ENCODE measurements at places on chromosomes 2 and 18. TPM values are rescaled to one million over a fixed set of nuclear protein-coding genes. Genes with fewer than 3 reads are reported as not detected.

DNA sequence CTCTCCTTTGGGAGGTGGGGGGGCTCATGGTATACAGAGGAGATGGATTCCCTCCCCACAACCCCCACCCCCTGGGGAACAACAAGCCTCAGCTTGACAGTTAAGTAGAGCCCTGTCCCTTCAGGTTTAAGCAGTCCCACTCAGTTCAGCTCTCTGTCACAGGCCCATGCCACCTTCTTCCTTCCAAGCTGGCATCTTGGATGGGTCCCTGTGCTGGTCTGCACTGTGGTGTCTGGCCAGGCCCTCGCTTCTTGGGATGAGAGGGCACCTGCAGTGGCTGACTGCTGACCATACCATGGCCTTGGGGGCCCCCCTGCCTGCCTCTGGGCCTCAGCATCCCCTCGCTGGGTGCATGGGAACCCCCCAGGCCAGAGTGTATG lies 20.4 kb upstream of the GPR17 start:
- H3K27me3 ChIP-seq: peaks cover 5% of the 10 kb centered on the region
- H3K27ac ChIP-seq: no peak overlapping the region
- H3K4me3 ChIP-seq: no peak overlapping the region
- no peaks in the 10 kb centered on the region for H3K36me3 ChIP-seq

- H3K36me3 ChIP-seq: no peaks in the 10 kb centered on the region
- H3K4me1 ChIP-seq: no peaks in the 10 kb centered on the region
- H3K27ac ChIP-seq: peak overlapping the region; percentile 76
Observed at GRCh38 chr2:197286805-197287595, 23.6 kb downstream of the ANKRD44 start.

The MYL1 gene
- total RNA-seq: not detected

The LIMS3 gene
- 7.2 TPM for total RNA-seq

The ORC2 gene
- total RNA-seq: 17.4 TPM

DNA sequence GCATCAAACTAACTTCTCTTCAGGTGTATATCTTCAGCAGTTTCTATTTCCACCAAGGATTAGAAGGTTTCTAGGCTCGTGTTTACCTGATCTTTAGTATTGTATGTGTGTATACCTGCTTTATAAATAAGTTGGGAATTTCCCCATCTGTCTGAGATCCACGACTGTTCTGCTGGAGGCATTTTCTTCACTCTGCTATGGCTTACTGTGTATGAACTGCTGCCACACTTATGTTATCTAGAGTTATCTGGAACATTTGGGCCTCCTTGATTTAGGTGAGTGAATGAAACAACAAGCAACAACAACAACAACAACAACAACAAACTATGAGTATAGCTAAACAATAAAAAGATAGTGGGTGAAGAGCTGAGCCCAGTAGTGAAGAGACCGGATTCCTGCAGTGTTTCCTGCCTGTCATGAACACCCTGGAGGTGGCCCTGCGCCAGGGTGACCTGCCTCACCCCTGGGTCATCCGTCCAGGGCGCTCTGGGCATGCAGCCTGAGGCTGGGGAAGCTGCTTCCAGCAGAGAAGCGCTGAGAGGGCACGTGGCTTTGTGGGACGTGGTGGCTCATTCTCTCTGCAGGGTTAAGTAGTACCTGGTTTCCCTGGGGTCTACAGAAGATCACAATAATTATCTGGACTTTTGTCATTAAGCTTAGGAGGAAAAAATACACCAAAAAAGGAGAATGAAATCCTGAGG lies 56.1 kb upstream of the GATA6 start:
- H3K36me3 ChIP-seq: no peaks in the 10 kb centered on the region
- H3K27me3 ChIP-seq: no peaks in the 10 kb centered on the region
- no peak overlapping the region for H3K4me3 ChIP-seq
- DNase-seq: no peak

DNA sequence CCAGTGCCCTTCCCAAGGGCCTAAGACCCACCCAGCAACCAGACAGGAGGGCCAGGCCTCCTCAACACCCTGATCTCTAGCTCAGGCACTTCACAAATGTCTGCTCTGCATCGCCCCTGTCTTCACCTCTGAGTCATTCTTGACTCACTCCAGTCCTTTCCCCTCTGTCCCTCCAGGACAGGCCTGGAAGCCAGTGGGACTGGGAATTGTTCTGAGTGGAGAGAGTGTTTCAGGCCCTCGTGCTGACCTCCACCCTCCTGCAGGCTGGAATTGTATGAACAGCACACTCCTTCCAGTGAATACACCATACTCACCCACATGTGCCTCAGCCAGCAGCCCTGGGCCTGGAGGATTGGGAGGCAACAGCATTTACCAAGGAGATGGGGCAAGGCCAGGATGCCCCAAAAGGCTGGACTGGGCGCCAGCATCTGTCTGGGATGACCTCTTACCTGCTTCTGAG lies 304.2 kb downstream of the CYP26B1 start:
- no peaks in the 10 kb centered on the region for H3K27me3 ChIP-seq
- H3K36me3 ChIP-seq: no peaks in the 10 kb centered on the region
- no peak overlapping the region for H3K27ac ChIP-seq
- DNase-seq: no peak
- no peaks in the 10 kb centered on the region for H3K4me1 ChIP-seq
- no peak overlapping the region for H3K4me3 ChIP-seq

The CFAP221 gene
- total RNA-seq: not detected

The PLCD4 gene
- 10.9 TPM for total RNA-seq

The NT5DC4 gene
- total RNA-seq: not detected

DNA sequence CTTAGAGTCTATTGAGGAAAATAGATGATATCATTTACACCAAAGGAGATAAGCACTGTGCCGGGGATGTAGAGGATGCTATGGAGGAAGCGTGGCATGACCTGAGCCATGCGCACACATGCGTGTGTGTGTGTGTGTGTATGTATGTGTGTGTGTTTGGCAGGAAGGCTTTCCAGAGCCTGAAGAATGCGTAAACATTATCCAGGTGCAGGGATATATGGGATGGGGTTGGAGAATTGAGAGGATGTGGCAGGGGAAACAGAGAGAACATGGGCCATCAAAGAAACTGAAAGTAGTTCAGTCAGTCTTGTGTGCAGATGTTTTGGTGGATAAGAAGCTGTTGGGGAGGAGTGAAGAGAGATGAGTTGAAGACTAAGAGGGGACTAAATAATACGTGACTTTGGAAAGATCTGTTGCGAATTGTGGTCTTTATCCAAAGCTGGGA lies 9.3 kb upstream of the STAT1 start:
- H3K4me3 ChIP-seq: no peak overlapping the region
- no peak for DNase-seq
- H3K4me1 ChIP-seq: peaks cover 17% of the 10 kb centered on the region
- H3K27me3 ChIP-seq: no peaks in the 10 kb centered on the region
- H3K27ac ChIP-seq: no peak overlapping the region

- peak; percentile 71 for DNase-seq
- H3K36me3 ChIP-seq: no peaks in the 10 kb centered on the region
- H3K27me3 ChIP-seq: no peaks in the 10 kb centered on the region
- peaks cover 71% of the 10 kb centered on the region for H3K4me1 ChIP-seq
Observed at GRCh38 chr2:33133454-33133952, 186.8 kb downstream of the LTBP1 start.

The GALNT14 gene
- 1.2 TPM for total RNA-seq

The APLF gene
- total RNA-seq: 21.7 TPM

DNA sequence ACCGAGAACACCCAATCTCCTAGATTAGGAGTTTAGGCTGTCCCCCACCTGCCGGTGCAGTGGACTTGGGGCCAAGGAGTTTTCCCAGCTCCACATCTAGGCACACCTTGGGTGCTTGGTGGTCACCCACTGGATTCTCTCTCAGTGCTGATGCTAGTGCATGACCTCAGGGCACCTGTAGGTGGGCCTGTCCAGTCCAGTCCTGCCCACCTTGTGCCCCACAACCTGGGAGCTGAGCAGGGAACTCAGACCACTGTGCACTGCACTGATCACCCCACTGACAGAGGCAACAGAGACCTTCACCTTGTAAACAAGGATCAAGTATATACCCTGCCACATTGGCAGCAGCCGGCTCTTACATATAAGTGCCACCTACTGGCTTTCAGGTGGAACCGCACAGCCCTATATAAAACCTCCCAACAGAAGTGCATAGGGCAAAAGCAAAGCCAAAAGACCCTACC lies 12.7 kb upstream of the CDH19 start:
- H3K4me3 ChIP-seq: no peak overlapping the region
- DNase-seq: no peak
- no peak overlapping the region for H3K27ac ChIP-seq
- H3K36me3 ChIP-seq: no peaks in the 10 kb centered on the region

The LCT gene
- total RNA-seq: not detected

GRCh38 chr18:50117863-50118262 lies 77.1 kb downstream of the MYO5B start:
- no peaks in the 10 kb centered on the region for H3K4me1 ChIP-seq
- no peaks in the 10 kb centered on the region for H3K36me3 ChIP-seq
- no peaks in the 10 kb centered on the region for H3K27me3 ChIP-seq
- H3K4me3 ChIP-seq: no peak overlapping the region
- no peak overlapping the region for H3K27ac ChIP-seq
- DNase-seq: no peak

The CNTNAP5 gene
- total RNA-seq: 2.5 TPM

The SPATA3 gene
- total RNA-seq: not detected

The CYP1B1 gene
- 12.2 TPM for total RNA-seq

The SYT4 gene
- 6.1 TPM for total RNA-seq

DNA sequence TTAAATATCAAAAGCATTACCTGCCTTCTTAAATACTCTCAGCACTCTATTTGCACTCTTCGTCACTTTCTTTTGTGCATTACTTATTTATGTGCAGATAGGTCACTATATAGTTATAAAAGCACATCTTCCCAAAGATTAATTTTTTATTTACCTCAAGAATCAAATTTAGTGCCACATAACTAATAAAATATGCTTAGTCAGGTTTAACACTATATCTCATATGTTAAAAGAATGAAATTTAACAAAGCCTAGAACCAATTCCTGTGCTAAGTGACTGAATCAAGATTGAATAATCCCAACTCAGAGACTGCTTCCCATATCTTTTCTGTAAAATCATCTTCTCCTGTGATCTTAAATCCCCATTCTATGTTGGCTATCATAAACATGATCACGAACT lies 957.5 kb upstream of the NXPH2 start:
- no peak for DNase-seq
- no peak overlapping the region for H3K27ac ChIP-seq
- no peaks in the 10 kb centered on the region for H3K4me1 ChIP-seq
- H3K27me3 ChIP-seq: no peaks in the 10 kb centered on the region
- H3K4me3 ChIP-seq: no peak overlapping the region
- no peaks in the 10 kb centered on the region for H3K36me3 ChIP-seq

The CHRNG gene
- total RNA-seq: not detected

DNA sequence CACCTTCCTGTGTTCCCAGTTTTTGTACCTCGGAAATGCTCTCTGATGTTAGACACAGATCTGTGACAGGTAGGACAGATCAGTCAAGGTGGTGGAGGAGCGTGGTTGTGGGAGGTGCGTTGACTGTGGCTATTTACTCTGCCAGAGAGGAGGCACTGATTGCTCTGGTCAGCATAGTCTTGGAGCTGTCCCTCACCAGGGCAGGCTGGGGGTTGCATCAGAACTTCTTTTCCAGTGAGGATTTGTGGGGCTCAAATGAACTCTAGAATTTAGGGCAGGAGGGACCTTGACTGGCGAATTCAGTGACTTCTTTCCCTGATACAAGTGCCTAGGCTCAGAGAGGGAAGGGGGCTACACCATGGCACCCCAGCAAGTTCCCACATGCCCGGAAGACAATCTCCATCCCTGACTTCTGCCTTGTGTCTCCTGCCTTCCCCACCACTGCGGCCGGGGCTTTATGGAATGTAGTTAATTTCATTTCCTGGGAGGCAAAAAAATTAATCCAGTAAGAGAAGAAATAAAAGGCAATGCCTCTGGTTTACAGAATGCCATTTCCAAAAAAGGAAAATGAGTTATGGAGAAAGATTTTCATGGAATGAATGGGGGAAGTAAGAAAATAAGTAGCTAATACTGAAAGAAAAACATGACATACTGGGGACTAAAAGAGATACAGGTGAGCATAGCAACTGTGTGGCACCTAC lies 26.1 kb downstream of the NIFK start:
- H3K36me3 ChIP-seq: no peaks in the 10 kb centered on the region
- DNase-seq: peak; percentile 46
- no peaks in the 10 kb centered on the region for H3K27me3 ChIP-seq
- H3K4me1 ChIP-seq: no peaks in the 10 kb centered on the region
- no peak overlapping the region for H3K4me3 ChIP-seq

- DNase-seq: no peak
- H3K27me3 ChIP-seq: no peaks in the 10 kb centered on the region
- no peaks in the 10 kb centered on the region for H3K36me3 ChIP-seq
- no peak overlapping the region for H3K4me3 ChIP-seq
Observed at GRCh38 chr2:168895771-168896170, 5.3 kb upstream of the G6PC2 start.

The ANKRD29 gene
- 3.0 TPM for total RNA-seq

The ONECUT2 gene
- under 0.01 TPM for total RNA-seq

The SF3B6 gene
- 95.6 TPM for total RNA-seq

DNA sequence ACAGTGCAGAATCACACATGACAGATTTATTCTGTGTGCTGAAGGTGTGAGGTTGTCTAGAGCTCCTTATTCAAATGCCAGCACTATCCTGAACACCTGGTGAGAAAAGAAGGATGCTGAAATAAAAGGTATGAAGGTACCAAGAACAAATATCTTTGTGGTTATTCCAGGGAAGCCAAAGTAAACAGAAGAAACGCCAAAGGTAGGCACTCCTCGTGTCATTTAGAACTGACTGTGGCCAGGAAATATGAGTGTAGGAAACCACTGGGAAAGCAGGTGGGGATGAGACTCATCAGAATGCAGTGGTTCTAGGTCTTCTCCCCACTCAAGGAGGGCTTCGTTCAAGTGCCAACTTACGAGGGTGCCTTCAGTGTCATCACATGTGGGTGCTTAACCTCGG lies 80.8 kb downstream of the KIF5C start:
- no peak overlapping the region for H3K27ac ChIP-seq
- DNase-seq: no peak
- no peak overlapping the region for H3K4me3 ChIP-seq
- no peaks in the 10 kb centered on the region for H3K36me3 ChIP-seq
- H3K27me3 ChIP-seq: no peaks in the 10 kb centered on the region

GRCh38 chr2:125696560-125696959 lies 959.4 kb upstream of the GYPC start:
- H3K4me3 ChIP-seq: no peak overlapping the region
- no peak overlapping the region for H3K27ac ChIP-seq
- no peaks in the 10 kb centered on the region for H3K27me3 ChIP-seq
- no peaks in the 10 kb centered on the region for H3K36me3 ChIP-seq

The NGEF gene
- 0.28 TPM for total RNA-seq

DNA sequence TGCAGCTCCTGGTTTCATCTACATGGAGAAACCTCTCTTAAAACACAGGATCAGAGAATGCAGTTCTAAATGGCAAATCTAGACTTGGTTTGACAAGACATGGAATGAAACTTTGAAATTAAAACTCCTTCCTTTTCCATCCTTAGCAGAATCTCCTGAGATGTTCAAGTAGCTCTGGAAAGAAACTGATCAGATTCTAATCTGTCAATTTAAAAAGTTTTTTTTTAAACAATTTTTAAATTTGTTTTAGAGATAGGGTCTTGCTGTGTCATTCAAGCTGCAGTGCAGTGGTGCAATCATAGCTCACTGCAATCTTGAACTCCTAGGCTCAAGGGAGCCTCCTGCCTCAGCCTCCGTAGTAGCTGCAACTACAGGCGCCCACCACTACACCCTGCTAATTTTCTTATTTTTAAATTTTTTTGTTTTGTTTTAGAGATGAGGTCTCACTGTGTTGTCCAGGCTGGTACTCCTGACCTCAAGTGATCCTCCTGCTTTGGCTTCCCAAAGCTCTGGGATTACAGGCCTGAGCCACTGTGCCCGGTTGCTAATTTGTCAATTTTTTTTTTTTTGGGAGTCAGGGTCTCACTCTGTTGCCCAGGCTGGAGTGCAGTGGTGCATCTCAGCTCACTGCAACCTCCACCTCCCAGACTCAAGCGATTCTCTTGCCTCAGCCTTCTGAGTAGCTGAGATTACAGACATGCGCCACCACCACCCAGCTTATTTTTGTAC lies 216.7 kb downstream of the TGIF1 start:
- H3K4me1 ChIP-seq: peaks cover 5% of the 10 kb centered on the region
- peak overlapping the region; percentile 76 for H3K27ac ChIP-seq
- no peaks in the 10 kb centered on the region for H3K27me3 ChIP-seq
- DNase-seq: no peak

The CCDC150 gene
- not detected for total RNA-seq
